ENCODE measurements at places on chromosomes 2 and 18.

- DNase-seq = no peak
Observed at GRCh38 chr2:52960881-52961280, 806.7 kb upstream of the CHAC2 start.

DNA sequence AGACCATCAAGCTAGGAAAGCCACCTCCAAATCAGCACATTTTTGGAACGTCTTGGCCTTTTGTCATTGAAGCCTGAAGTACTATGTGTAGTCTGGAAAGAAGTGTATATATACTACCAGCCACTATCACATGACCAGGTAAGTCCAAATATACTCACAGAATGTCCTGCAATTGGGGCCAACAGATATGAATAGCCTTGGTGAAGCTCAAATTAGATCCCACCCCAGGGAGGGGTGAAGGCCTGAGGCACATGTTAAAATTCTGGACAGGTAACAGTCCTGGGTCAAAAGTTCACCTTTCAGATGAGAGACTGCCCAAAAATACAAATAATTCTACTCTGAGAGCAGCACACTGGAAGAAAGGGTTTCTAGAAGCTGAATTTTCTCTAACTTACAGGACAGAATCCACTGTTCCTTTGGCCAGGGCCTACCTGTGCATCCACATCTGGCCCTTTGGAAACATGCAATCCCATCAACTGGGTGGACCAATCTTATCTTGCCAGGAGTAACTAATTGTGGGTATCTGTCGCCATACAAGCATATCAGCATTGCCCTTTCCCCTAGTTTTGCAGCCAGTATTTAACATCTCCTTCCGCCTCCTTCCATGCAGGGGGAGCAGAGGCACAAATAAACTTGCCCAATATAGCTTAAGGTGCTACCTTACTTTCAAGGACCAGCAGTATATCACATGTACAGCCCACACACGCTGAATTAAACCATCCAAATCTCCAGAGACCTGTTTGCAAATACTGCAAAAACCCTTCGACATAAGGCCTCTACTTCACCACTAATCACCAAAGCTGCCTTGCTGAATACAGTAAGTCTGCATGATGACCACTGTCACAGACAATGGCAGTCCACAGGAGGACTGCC lies 67.8 kb downstream of the EIF5B start:
- DNase-seq = no peak

DNA sequence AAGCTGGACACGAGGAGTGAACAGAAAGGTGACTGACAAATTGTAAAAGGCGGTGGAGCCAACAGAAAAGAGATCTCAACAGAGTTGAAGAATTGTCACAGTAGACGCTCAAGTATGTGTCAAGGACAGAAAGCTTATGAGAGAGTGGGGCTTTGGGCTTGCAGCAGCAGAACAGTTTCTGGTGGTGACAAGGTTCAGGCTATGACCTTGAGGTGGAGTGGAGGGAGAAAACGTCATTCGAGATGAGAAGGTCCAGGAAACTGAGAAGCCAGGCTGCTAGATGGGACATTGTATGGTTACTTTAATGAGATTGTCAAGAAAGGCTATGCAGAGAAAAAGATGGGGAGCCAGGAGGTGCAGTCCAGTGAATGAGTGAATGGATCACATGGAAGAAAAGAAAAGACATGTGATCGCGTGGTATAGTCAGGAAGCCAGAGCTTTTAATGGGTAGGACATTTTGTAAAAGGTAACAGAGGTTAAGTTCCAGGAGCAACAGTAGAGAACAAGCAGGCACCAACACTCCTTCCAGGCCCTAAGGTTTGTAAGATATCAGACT lies 91.1 kb upstream of the EPC2 start:
- no peak for DNase-seq

DNA sequence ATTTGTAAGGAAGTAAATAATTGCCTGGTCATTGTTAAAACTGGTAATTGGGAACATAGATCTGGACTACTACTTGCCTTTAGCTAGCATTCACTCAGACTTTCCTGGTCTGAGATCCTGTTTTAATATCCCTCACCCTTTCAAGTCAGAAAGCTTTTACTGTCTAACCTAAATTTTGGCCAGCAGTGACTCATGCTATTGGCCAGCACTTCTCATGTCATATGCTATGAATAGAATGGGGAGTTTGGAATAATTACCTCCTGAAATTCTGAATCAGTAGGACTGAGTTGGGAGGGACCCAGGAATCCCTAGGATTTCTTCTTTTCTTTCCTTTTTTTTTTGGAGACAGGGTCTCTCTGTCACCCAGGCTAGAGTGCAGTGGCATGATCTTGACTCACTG lies 19.3 kb downstream of the STK36 start:
- DNase-seq = no peak

- DNase-seq = no peak
Observed at GRCh38 chr18:27735117-27735516, 441.8 kb downstream of the CDH2 start.

Data from NCI-H2029 (cell line).